Activated CD4-positive, alpha-beta memory T cell treated with anti-CD3 and anti-CD28 coated beads, Interleukin-2, amount 10 ng/mL, durations not matched to agents 7 days and 5 days (primary cell): ENCODE measurements at places on chromosomes 7 and 10. TPM values are rescaled to one million over a fixed set of nuclear protein-coding genes. Genes with fewer than 3 reads are reported as not detected.

GRCh38 chr7:146943483-146943882 is 826.9 kb downstream of the CNTNAP2 start:
- H3K27me3 ChIP-seq, result no peaks in the 10 kb centered on the region
- no peaks in the 10 kb centered on the region for H3K36me3 ChIP-seq
- DNase-seq, result no peak
- H3K4me1 ChIP-seq, result no peaks in the 10 kb centered on the region
- no peak overlapping the region for H3K27ac ChIP-seq

DNA sequence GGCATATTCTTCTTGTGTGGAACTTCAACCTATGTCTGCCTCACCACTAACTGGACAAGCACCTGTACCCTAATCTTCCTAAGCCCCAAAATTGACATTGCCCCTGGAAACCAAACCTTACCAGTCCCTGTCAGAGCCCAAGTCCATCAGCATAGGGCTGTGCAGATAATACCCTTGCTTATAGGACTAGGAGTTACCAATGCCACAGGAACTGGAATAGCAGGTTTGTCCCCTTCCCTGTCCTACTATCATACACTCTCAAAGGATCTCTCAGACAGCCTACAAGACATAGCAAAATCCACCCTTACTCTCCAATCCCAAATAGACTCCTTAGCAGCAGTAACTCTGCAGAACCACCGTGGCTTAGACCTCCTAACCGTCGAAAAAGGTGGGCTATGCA is 19.8 kb downstream of the ZNF107 start:
- H3K4me3 ChIP-seq, result no peak overlapping the region
- H3K36me3 ChIP-seq, result peaks cover 6% of the 10 kb centered on the region
- DNase-seq, result no peak
- H3K4me1 ChIP-seq, result peaks cover 16% of the 10 kb centered on the region
- H3K27ac ChIP-seq, result no peak overlapping the region

GRCh38 chr10:49025347-49025983 is 85.8 kb upstream of the LRRC18 start:
- no peak overlapping the region for H3K27ac ChIP-seq
- no peaks in the 10 kb centered on the region for H3K36me3 ChIP-seq
- no peak for DNase-seq
- no peaks in the 10 kb centered on the region for H3K4me1 ChIP-seq
- H3K27me3 ChIP-seq, result peaks cover 8% of the 10 kb centered on the region

DNA sequence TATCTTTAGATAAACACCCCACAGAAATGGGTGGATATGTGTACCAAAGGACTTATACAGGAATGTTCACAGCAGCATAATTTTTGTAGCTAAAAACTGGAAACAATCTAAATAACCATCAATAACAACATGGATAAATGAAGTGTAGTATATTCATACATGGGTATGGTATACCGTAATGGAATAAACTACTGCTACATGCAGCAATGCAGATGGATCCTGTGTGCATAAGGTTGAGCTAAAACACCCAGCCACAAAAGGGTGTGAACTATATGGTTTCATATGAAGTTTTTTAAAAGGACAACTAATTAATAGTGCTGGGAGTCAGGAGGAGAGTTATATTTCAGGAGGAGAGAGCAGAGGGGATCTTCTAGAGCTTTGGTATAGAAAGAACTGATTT is 389.6 kb downstream of the GFRA1 start:
- no peak for DNase-seq
- no peaks in the 10 kb centered on the region for H3K4me1 ChIP-seq
- no peak overlapping the region for H3K27ac ChIP-seq
- H3K36me3 ChIP-seq, result no peaks in the 10 kb centered on the region

GRCh38 chr10:72081210-72081609 is 7.1 kb downstream of the SPOCK2 start:
- H3K27ac ChIP-seq, result peak overlapping the region; percentile 48
- H3K27me3 ChIP-seq, result no peaks in the 10 kb centered on the region
- no peak for DNase-seq
- H3K4me3 ChIP-seq, result no peak overlapping the region
- H3K4me1 ChIP-seq, result peaks cover 85% of the 10 kb centered on the region

DNA sequence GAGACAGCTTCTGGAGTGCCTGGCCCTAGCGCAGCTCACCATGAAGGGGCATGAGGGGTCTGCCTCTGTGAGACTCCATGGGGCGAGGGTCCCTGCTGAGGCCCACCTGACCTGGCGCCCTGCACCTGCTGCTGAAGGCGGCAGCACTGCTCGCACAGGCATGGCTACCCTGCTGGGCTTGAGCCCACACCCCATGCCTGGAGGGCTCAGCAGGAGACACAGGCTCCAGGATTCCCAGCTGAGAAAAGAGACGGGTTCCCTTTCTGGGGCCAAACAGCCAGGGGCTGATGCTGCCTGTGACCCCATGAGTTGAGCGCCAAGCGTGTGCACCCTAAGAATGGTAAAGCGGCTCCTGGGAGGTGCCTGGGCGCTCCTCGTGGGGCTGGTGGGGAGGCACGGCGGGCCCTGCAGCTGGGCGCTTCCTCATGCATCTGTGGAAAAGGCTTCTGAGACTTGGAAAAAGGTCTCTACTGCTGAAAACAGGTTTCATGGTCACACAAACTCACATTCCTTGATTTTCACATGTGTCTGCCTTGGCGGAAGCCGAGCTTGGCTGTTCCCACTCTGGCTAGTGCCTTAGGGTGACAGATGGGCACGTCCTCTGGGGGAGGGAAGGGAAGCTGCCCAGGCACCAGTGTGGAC is 233.4 kb downstream of the ZMYND11 start:
- H3K27me3 ChIP-seq, result no peaks in the 10 kb centered on the region
- H3K36me3 ChIP-seq, result no peaks in the 10 kb centered on the region
- H3K27ac ChIP-seq, result no peak overlapping the region
- H3K4me1 ChIP-seq, result no peaks in the 10 kb centered on the region

- peaks cover 9% of the 10 kb centered on the region for H3K36me3 ChIP-seq
- no peak for DNase-seq
- no peaks in the 10 kb centered on the region for H3K27me3 ChIP-seq
- no peak overlapping the region for H3K27ac ChIP-seq
- H3K4me1 ChIP-seq, result peaks cover 21% of the 10 kb centered on the region
These were observed 76.2 kb downstream of the KLF6 start for GRCh38 chr10:3708852-3709251.

DNA sequence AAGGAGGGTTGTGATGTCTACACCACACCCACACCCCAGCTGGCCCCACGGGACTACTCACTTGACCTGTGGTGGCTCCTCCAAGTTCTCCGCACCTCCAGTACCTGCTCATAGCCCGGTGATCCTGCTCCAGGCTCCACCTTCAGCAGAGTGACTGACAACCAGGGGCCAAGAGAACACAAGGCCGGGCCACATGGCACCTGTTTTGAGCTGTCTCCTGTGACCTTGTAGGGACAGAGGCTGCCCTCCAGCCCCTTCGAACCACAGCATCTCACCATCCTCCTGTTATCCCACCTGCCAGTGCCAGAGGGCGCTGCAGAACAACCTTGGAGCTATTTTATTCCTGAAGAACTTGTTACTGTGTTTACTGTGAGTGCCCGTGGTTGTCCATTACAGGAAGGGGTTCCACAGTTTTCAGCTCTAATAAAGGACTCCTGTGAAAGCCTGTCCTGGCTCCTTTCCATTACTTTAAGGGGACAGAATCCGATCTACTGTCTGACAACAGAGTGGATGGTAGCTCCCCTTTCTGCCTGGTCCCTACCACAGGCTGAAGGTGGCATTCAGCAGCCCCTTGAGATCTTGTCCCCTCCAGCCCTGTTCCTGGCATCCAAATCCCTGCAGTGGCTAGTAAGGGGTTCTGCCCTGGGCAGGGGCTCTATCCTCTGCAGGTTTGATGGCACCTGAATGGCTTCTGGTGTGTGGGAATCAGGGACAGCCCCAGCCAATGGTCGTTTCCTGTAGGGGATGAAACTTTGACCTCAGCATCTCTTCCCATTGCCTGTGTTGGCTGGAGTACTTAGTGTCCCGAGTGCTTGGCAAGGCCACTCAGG is 50.8 kb downstream of the C10orf120 start:
- H3K4me1 ChIP-seq, result no peaks in the 10 kb centered on the region
- no peak overlapping the region for H3K4me3 ChIP-seq
- peak; percentile 41 for DNase-seq

GRCh38 chr10:90959826-90960225 is 38.9 kb upstream of the ANKRD1 start:
- H3K4me1 ChIP-seq, result peaks cover 2% of the 10 kb centered on the region
- H3K27me3 ChIP-seq, result peaks cover 8% of the 10 kb centered on the region

DNA sequence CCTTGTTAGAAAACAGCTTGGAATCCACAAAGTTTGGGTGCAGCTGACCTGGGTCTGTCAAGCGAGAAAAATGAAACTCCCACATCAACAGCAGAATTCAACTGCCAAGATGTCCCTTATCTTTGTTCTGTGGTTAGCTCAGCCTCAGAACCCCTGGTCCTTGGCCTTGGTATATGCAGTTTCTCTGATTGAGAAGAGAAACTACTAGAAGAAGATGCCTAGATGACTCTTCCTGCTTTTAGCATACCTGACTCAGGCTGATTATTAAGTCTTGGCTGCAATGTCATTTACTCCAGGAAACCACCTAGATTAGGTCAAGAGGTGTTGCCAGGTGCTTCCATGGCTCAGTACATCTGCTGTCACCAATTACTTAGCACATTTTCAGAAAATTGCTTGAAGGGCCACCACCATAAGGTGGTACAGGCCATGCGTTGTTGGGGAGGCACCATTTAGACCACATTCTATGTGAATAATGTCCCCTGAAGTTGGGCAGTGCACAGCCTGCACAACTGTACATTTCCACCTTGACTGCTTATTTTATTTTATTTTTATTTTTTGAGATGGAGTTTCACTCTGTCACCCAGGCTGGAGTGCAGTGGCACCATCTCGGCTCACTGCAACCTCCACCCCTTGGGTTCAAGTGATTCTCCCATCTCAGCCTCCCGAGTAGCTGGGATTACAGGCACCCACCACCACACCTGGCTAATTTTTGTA is 59.4 kb upstream of the ZNF438 start:
- no peak overlapping the region for H3K27ac ChIP-seq
- H3K36me3 ChIP-seq, result no peaks in the 10 kb centered on the region
- H3K4me1 ChIP-seq, result peaks cover 4% of the 10 kb centered on the region
- no peak for DNase-seq
- H3K4me3 ChIP-seq, result no peak overlapping the region
- no peaks in the 10 kb centered on the region for H3K27me3 ChIP-seq

GRCh38 chr7:7395785-7396184 is 139.9 kb downstream of the COL28A1 start:
- H3K27me3 ChIP-seq, result peaks cover 3% of the 10 kb centered on the region
- no peak for DNase-seq
- no peak overlapping the region for H3K4me3 ChIP-seq
- H3K4me1 ChIP-seq, result no peaks in the 10 kb centered on the region
- H3K36me3 ChIP-seq, result no peaks in the 10 kb centered on the region

DNA sequence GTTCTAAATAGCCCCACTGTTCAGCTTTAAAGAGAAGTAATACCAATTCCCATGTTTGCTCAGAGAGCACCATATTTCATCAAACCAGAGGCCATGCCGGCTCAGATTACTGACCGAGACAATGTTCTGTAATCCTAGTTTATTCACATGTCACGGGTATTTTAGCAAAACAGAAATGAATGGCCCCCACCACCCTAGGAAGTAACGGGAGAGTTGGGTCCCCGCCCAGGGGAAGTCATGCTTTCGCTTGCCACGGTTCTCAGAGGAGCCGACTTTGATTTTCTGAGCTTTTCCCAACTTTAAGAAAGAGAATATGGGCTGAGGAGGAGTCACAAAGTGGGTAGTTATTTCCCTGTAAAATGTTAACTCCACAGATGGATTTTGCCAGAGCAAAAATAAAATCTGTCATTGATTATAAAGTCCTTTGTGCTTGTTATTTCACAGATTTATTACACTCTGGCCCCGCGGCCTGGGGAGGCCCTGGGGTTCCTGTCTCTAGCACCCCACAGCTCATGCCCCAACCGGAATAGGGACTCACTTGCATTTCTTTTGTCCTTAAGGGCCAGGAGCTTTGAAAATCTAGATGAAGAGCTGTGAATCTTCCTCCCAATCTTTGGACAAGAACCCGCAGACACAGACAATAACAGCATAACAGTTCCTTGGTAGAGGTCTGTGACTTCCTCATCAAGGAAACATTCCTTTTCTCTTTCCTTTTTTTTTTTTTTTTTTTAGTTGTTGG is 3.7 kb upstream of the GDF10 start:
- no peaks in the 10 kb centered on the region for H3K36me3 ChIP-seq
- peaks cover 2% of the 10 kb centered on the region for H3K4me1 ChIP-seq
- H3K4me3 ChIP-seq, result no peak overlapping the region
- no peak for DNase-seq
- no peak overlapping the region for H3K27ac ChIP-seq
- peaks cover 24% of the 10 kb centered on the region for H3K27me3 ChIP-seq

- H3K27me3 ChIP-seq, result no peaks in the 10 kb centered on the region
- peaks cover 5% of the 10 kb centered on the region for H3K4me1 ChIP-seq
- no peak overlapping the region for H3K4me3 ChIP-seq
- no peak for DNase-seq
- H3K36me3 ChIP-seq, result peaks cover 8% of the 10 kb centered on the region
These were observed 8.8 kb downstream of the TMEM120A start for GRCh38 chr7:75985518-75986146.

- H3K27me3 ChIP-seq, result peaks cover 2% of the 10 kb centered on the region
- no peak overlapping the region for H3K4me3 ChIP-seq
- no peaks in the 10 kb centered on the region for H3K36me3 ChIP-seq
- no peak overlapping the region for H3K27ac ChIP-seq
- no peaks in the 10 kb centered on the region for H3K4me1 ChIP-seq
- no peak for DNase-seq
These were observed 34.6 kb upstream of the TPST1 start for GRCh38 chr7:66170309-66171231.

DNA sequence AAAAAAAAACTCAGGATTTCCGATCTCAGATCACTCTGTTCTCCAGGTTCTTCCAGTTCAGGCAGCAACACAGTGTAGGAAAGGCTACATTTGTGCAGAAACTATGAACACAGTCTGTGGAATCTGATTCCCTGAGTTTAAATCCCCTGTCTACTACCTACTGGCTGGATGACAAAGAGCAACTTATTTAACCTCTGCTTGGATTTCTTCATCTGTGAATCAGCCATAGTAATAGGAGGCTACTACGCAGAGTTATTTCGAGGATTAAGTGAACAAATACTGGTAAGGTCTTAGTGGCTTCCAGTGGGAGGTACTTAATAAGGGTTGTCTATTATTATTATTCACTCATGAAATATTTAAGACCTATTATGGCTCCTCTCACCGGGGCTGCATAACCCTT is 44.3 kb upstream of the PDCD4 start:
- no peaks in the 10 kb centered on the region for H3K4me1 ChIP-seq
- DNase-seq, result no peak
- no peaks in the 10 kb centered on the region for H3K27me3 ChIP-seq
- no peak overlapping the region for H3K27ac ChIP-seq

Gene PRSS1
- not detected for total RNA-seq

Gene PTF1A
- not detected for total RNA-seq

Gene SPDYE8
- not detected for total RNA-seq

Gene EPHB4
- total RNA-seq, result 0.60 TPM

Gene NKX2-3
- not detected for total RNA-seq

Gene OIT3
- not detected for total RNA-seq

Gene FAM171A1
- total RNA-seq, result 6.0 TPM

Gene LRMDA
- total RNA-seq, result not detected

Gene KCNH2
- total RNA-seq, result 0.38 TPM

Gene GARIN1A
- total RNA-seq, result 0.25 TPM

Gene SLC25A40
- total RNA-seq, result 54.1 TPM

Gene PTPRZ1
- not detected for total RNA-seq

Gene JAZF1
- 7.3 TPM for total RNA-seq
